ENCODE measurements at places on chromosomes 3 and 15.
A peak's percentile ranks its signal among the peaks of the same experiment; 100 is the strongest.

- H3K36me3 ChIP-seq, result no peaks in the 10 kb centered on the region
- H3K4me3 ChIP-seq, result no peak overlapping the region
- peaks cover 8% of the 10 kb centered on the region for H3K4me1 ChIP-seq
- no peak overlapping the region for H3K27ac ChIP-seq
- H3K27me3 ChIP-seq, result peaks cover 11% of the 10 kb centered on the region
- DNase-seq, result no peak
Observed at GRCh38 chr3:187323091-187323490, 31.6 kb upstream of the MASP1 start.

DNA sequence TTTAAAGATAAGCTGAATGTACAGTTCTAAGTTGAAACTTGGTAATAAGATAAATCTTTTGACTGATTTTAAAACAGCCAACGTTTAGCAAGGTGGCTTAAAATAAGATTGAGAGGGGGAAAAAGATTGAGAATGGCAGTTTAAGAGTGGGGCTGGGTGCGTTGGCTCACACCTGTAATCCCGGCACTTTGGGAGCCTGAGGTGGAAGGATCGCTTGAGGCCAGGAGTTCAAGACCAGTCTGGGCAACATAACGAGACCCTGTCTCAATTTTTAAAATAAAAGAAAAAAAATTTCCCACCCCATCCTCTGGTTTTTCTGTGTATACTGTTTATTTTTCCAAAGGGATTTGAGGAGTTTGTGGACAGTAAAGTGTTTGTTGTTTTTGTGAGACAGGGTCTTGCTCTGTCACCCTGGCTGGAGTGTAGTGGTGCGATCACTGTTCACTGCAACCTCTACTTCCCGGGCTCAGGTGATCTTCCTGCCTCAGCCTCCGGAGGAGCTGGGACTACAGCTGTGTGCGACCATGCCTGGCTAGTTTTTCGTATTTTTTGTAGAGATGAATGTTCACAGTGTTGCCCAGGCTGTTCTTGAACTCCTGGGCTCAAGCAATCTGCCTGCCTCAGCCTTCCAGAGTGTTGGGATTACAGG is 3.0 kb downstream of the MAPK6 start:
- H3K27me3 ChIP-seq, result no peaks in the 10 kb centered on the region
- peak overlapping the region; percentile 99 for H3K4me3 ChIP-seq
- no peak for DNase-seq

- no peak for DNase-seq
- no peaks in the 10 kb centered on the region for H3K27me3 ChIP-seq
- H3K4me3 ChIP-seq, result no peak overlapping the region
- no peak overlapping the region for H3K27ac ChIP-seq
Observed at GRCh38 chr15:88543065-88543776, 3.3 kb downstream of the DET1 start.

GRCh38 chr3:63689285-63689684 is 36.8 kb downstream of the SNTN start:
- no peaks in the 10 kb centered on the region for H3K27me3 ChIP-seq
- DNase-seq, result no peak
- H3K27ac ChIP-seq, result no peak overlapping the region
- no peaks in the 10 kb centered on the region for H3K4me1 ChIP-seq

DNA sequence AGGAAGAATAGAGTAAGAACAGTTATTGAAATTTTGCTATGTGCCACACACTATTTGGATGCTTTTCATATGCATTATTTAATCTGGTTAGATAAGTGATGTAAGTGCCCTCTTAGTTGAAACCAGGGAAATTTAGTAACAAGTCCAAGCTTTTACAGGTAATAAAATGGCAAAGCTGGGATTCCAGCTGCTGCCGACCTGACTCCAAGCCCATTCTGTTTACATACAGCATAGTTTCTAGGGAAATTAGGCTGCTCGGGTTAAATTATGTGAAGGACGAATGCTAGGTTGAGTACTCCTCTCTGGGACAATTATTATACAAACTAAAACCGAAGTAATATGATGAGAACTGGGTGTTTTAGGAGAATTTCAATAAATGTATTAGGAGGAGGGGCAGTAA is 38.7 kb upstream of the FAH start:
- no peak overlapping the region for H3K4me3 ChIP-seq
- no peaks in the 10 kb centered on the region for H3K36me3 ChIP-seq
- no peaks in the 10 kb centered on the region for H3K4me1 ChIP-seq
- no peak overlapping the region for H3K27ac ChIP-seq
- H3K27me3 ChIP-seq, result no peaks in the 10 kb centered on the region

GRCh38 chr15:57460208-57460816 is 84.0 kb downstream of the CGNL1 start:
- H3K4me1 ChIP-seq, result peaks cover 6% of the 10 kb centered on the region
- H3K27ac ChIP-seq, result no peak overlapping the region
- no peak overlapping the region for H3K4me3 ChIP-seq
- no peaks in the 10 kb centered on the region for H3K36me3 ChIP-seq
- no peaks in the 10 kb centered on the region for H3K27me3 ChIP-seq

DNA sequence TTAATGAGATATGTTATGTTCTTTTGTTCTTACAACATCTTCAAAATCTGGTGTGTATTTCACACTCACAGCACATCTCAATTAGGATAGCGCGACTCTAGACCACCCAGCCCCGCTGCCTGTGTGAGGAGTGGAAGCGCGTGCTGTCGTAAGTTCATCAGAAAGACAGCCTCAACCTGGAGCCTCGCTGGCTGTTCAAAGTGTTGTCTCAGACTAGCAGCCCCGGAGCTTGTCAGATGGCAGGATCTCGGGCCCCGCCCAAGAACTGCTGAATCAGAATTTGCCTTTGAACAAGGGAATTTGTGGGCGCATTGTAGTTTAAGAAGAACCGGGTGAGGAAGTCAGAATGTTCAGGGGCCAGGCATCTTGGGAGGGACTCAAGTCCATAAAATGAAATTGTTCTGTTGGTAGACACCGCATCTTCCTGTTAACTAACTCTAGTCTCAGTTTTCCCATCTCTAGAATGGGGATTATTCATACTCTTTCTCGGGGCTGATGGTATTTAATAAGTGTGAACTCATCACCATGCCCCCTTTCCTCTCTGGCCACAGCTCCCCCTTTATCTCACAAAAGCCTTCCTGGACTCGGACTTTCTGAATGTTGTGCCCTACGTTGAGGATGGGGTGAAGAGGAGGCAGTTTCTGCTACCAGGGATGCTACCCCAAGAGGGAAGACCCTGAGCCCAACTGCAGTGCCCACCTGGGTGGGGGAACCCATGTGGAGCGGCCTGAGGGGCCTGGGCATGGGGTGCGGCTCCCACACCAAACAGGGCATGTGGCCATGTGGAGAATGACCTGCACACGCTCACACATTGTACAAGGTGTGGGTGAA is 40.4 kb downstream of the BHLHE40 start:
- H3K4me1 ChIP-seq, result peaks cover 47% of the 10 kb centered on the region
- no peak overlapping the region for H3K4me3 ChIP-seq
- H3K27me3 ChIP-seq, result no peaks in the 10 kb centered on the region
- no peak for DNase-seq

DNA sequence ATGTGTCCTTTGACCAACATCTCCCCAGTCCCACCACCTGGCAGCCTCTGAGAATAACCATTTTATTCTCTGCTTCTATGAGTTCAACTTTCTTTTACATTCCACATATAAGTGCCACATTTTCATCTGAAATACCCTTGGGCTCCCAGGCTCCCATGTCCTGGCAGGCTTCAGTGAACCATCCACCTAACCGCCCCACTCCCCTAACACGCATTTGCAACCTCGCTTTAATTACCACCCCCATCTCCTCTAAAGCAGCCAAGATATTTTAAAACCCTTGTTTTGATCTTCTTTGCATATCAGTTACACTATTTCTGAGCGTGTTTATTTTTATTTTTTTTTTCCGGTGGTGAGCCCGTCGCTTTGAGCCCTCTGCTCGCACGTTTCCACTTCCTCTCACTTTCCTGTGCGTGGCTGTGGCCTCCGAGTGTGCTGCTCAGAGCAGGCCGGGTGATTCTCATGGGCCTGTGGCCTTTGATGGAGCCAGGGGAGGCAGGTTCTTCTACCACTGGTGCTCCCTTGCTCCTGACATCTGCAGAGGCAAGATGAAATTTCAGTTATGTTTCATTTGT is 195.4 kb upstream of the LPP start:
- H3K27ac ChIP-seq, result no peak overlapping the region
- no peak for DNase-seq
- H3K27me3 ChIP-seq, result no peaks in the 10 kb centered on the region
- H3K4me3 ChIP-seq, result no peak overlapping the region

DNA sequence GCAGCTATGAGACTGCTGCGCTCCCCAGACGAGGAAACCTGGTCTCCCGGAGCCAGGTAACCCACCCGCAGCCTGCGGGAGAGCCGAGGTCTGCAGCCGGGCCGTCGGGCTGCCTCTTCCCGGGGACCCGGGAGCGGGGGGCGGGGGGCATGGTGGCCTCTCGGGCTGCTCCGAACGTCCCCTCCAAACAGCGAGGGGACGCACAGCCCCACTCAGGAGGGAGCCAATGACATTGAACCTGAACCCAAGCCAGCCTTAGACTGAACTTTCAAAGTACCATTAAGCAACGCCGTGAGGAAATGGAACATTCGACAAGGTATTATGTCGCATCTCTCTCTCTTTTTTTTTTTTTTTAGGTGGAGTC is 29.8 kb upstream of the ALDH1A3 start:
- H3K27me3 ChIP-seq, result no peaks in the 10 kb centered on the region
- no peak for DNase-seq
- H3K36me3 ChIP-seq, result no peaks in the 10 kb centered on the region
- H3K27ac ChIP-seq, result no peak overlapping the region

GRCh38 chr3:27094721-27095120 is 274.5 kb downstream of the NEK10 start:
- no peak overlapping the region for H3K4me3 ChIP-seq
- no peak for DNase-seq
- no peaks in the 10 kb centered on the region for H3K27me3 ChIP-seq
- no peaks in the 10 kb centered on the region for H3K36me3 ChIP-seq

- no peak overlapping the region for H3K27ac ChIP-seq
- peaks cover 10% of the 10 kb centered on the region for H3K27me3 ChIP-seq
- H3K4me3 ChIP-seq, result no peak overlapping the region
- peak; percentile 6 for DNase-seq
- H3K4me1 ChIP-seq, result no peaks in the 10 kb centered on the region
Observed at GRCh38 chr3:41169023-41169422, 30.3 kb upstream of the CTNNB1 start.

GRCh38 chr3:151818361-151818760 is 4.4 kb downstream of the AADAC start:
- no peak overlapping the region for H3K4me3 ChIP-seq
- no peaks in the 10 kb centered on the region for H3K4me1 ChIP-seq
- no peaks in the 10 kb centered on the region for H3K36me3 ChIP-seq
- H3K27ac ChIP-seq, result no peak overlapping the region
- H3K27me3 ChIP-seq, result no peaks in the 10 kb centered on the region

DNA sequence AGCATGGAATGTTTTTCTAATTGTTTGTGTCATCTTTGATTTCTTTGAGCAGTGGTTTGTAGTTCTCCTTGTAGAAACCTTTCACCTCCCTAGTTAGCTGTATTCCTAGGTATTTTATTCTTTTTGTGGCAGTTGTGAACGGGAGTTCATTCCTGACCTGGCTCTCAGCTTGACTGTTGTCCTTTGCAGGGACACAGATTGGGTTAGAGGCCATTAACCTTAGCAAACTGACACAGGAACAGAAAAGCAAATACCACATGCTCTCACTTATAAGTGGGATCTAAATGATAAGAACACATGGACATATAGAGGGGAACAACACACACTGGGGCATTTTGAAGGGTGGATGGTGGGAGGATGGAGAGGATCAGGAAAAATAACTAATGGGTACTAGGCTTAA is 52.2 kb upstream of the RORA start:
- no peak for DNase-seq
- no peak overlapping the region for H3K4me3 ChIP-seq
- H3K27me3 ChIP-seq, result no peaks in the 10 kb centered on the region
